Right kidney (tissue), 9 donors: ENCODE measurements at places on chromosomes 2 and 18.

GRCh38 chr2:174051068-174051467 is 85.9 kb upstream of the SP3 start:
- DNase-seq, result no peak

DNA sequence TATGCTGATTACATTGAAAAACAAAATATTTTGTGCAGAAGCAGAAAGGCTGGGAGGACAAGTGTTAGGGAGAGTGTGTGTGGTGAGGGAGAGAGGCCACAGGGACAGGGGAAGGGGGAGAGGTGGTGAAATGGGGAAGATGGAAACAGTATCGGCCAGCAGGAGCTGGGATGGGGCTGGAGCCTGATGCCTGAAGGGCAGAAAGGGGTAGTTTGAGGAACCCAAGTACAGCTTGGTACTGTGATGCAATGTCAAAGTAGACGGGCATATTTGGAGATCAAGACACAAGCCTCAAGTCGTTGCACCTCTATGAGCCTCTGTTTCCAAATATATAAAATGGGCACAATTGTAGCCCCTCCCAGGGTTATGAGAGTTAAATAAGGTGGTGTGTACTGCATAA is 152.1 kb downstream of the LPIN1 start:
- no peak for DNase-seq

GRCh38 chr2:43383533-43383932 is 157.1 kb upstream of the ZFP36L2 start:
- no peak for DNase-seq

DNA sequence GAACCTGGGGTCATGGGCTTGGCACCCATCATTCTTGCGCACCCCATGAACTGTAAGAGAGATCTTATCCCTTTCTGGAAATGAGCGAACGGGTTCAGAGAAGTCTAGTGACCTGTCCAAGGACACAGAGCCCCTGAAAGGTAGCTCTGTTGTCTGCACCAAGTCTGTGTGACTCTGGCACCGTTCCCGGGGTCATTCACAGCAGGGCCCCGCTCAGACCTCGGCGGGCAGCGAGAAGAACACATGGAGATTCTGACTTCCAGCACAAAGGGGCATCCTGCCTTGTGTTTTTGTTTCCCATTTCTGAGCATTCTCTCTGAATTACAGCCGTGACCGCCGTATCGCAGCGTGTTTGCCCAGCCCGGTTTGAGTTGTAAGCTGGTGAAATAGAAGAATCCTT is 231.7 kb downstream of the KLHL29 start:
- DNase-seq, result no peak

- no peak for DNase-seq
Observed at GRCh38 chr2:239057533-239057932, 209.6 kb downstream of the TWIST2 start.

GRCh38 chr2:127424598-127425520 is 6.6 kb downstream of the PROC start:
- DNase-seq, result no peak

GRCh38 chr2:73890301-73891092 is 2.3 kb upstream of the ACTG2 start:
- no peak for DNase-seq

DNA sequence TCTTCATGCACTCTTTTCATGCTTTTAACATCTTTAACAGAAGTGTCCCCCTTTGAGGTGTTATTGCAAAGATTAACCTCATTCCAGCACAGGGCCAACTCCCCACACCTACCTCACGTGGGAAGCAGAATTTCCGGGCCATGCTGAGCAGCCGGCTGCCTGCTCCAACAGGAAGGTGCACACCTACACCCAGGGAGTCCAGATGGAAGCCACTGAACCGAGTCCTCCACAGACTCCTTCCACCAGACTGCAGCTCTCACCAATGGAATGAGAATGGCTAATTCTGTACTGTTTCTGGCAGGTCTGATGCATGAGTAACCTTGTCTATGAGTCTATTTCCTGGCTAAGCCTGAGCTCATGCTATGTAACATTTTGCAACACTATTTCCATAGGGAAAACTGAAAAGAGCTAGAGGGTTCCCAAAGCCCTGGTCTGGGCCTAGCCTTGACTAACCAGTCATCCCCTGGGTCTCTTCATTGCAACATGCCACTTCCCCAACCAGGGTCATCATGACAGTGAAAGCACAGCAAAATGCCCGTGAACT is 11.0 kb downstream of the ERFE start:
- peak; percentile 35 for DNase-seq

- no peak for DNase-seq
Observed at GRCh38 chr2:20455076-20455587, 8.3 kb downstream of the RHOB start.

DNA sequence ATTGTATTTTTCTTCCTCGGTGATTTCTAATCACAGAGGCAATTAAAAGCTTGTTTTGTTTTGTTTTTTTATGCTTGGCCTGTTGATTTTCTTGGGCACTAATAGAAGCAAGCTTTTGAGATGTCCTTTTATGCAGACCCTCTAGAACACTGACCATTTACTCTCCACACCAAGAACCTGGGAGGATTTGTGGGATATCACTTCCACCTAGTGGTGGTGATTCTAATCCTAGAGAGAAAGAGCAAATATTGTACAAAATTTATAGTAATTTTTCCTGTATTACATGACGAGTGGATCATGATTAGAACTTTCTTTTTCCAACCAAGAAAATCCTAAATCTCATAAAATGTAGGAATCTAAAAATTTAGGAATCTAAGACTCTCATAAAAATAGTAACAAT is 23.4 kb downstream of the NEMP2 start:
- no peak for DNase-seq

GRCh38 chr2:39435741-39436591 is 1.1 kb downstream of the MAP4K3 start:
- peak; percentile 34 for DNase-seq

DNA sequence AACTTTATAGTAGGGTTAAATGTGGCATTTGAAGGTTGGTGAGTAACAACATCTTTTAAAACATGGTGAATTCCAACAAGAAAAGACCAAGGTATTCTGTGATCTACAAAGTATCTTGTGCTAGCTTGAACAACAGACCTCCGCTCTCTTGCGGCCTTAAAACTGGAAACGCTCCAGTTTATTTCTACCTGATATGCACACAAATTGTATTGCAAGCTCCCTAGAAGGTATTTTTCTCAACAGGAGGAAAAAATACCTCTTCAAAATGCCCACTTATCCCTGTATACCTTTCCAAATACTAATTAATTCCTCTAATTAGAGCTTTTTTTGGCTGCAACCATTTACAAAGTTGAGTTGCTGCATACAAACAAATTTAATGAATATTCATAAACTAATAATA is 69.5 kb downstream of the KCNH7 start:
- DNase-seq, result no peak

- no peak for DNase-seq
Observed at GRCh38 chr2:109164739-109165221, 35.8 kb downstream of the SH3RF3 start.

DNA sequence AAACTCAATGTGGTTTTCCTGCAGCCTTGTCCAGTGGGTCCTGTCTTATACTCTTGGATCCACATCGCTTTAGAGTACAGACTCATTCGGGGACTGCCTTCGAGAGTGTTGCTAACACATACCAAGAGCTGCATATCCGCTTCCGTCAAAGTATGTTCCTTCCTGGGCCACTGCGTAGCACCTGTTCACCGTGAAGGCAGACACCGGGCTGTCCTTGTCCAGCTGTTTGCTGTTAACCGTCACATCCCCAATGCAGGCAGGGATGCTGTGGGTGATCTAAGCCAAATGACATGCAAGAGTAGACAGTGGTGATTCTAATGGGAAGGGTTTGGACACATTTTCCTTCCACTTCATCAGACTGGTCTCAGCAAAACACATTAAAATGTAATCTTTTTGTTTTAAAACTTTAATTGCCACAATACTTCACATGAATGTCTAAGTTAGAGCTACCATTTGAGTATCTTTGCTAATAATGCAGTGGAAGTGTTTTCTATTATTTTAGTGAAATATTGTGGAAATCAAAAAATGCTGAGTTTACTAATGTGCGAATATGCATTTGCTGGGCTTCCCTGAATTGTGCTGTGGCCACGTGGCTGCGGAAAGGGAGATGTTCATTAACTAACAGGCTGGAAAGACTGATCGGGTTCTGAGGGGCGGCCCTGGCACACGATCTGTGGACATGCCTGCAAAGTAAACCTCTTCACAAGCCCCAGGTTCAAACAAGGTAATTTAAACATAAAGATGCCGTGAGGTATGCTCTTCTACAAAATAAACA is 169.1 kb downstream of the LAMA1 start:
- DNase-seq, result no peak

- no peak for DNase-seq
Observed at GRCh38 chr18:68779169-68779568, 18.7 kb upstream of the CCDC102B start.

GRCh38 chr2:218508299-218508698 is 59.9 kb downstream of the USP37 start:
- DNase-seq, result no peak

DNA sequence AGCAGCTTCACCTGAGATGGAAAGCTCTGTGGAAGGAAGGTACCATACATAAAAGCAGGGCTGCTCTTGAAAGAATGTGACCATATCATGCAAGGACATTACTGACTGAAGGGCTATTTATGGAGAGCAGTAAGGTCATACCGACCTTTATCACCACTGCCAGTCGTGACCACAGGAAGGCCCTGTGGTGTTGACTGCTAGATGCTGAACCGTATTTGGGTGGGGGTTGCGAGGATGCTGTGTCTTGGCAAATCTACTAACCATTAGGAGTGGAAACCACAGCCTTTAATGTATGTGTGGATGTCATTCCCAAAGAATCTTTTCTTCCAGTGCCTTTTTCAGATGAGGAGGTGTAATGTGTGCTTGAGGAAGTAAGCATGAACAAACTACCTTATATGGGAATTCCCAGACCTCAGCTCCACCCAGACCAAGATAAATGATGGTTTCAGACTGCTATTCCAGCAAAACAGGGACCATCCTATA is 60.8 kb downstream of the LIMS1 start:
- DNase-seq, result no peak

DNA sequence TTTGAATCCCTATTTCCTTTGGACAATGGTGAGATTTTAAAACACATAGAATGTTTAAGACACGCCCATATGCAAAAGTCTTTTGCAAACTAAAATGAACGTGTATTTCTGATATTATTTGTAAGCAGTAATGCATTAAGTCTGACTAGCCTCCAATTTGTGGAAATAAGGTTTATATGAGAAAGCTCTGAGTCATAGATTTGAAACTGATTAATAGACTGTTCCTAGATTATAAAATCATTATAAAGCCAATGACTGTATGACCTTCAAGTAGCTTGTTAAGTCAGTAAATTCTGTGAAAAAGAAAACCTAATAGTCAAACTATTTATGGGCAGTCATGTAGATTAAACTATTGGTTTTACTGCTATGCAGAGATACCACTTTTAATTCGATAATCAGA is 12.8 kb upstream of the EFEMP1 start:
- DNase-seq, result no peak

DNA sequence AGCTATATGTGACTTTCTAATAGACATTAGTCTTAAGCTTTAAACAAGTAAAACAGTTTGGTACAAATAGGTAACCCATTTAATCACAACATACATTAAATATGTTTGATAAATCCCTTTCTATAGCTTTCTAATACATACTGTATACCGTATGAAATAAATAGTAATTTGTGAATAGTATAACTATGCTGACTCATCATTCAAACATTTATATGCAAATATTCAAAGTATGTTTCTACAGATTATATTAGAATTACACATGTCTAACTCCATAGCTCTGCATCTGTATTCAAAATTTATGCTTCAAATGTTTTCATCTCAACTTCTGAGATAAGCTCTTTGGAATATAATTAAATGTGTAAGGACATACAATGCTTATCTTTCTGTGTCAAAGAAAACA is 142.7 kb upstream of the ZNF804A start:
- no peak for DNase-seq

DNA sequence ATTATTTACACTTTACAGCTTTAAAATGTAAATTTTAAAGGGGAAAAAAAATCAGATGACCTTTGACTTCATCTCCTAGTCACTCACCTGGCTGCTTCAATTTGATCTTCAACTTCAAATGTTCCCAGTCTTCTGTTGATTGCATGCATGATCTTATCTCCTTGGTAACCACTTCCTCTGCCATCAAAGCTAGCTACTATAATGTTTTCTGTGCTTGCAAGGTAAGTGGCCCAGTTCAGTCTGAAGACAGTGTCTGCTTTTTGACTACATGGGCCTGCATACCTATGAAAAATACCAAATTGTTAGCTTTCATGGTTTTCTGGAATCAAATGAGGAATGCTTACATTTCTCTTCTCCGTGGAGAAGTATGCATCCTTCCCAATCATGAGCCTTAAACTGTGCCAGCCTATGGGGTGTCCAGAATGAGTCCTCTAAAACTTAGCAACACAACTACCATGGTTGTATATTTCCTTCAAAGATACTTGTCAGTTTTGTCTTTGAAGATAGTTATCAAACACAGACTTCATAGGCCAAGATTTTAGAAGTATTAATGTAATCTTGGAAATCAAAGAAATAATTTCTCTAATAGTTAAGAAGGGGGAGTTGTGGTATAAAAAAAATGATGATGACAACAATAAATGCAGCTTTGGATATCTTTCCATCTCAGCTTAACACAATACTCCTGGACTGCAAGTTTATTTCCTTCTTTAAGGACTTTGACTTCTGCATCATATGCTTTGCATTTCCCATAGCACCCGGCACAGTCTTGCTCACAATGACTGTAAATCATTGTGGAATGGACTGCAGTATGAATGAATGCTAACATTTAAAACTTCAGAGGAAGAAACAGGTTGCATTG is 62.1 kb downstream of the DPP4 start:
- DNase-seq, result no peak

- no peak for DNase-seq
Observed at GRCh38 chr2:64422466-64422865, 31.5 kb upstream of the LGALSL start.

- no peak for DNase-seq
Observed at GRCh38 chr2:25071966-25072365, 30.1 kb downstream of the EFR3B start.

GRCh38 chr18:44724105-44724778 is 43.6 kb downstream of the SETBP1 start:
- no peak for DNase-seq

DNA sequence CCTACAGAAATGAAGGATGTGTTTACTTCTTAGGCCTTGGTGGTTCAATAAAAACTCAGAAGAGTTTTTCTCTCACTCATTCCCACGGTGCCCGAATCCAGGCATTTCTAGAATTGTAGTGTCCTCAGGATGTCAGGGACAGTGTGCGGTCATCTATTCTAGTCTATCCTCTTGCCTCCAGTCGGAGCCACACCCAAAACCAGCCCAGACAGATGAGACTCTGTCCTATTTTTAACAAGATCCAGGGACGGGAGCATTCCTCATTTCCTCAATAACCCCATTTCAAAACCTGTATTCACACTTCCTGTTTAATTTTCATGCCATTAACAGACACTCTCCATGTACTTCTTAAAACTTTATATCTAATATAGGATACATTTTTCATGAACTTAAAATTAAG is 11.6 kb upstream of the RBMS1 start:
- DNase-seq, result no peak

DNA sequence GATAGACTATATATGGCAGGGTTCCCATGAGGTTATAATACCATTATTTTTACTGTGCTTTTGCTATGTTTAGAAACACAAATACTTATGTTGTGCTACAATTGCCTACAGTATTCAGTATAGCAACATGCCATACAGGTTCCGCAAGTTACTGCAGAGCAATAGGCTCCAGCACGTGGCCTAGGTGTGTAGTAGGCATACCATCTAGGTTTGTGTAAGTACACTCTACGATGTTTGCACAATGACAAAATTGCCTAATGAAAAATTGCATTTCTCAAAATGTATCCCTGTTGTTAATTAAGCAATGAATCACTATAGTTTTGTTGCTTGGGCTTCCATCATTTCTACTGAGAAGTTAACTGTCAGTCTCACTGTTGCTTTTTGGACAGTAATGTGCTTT is 9.8 kb downstream of the CD302 start:
- DNase-seq, result no peak
